ENCODE measurements at places on chromosomes 11 and 22.

DNA sequence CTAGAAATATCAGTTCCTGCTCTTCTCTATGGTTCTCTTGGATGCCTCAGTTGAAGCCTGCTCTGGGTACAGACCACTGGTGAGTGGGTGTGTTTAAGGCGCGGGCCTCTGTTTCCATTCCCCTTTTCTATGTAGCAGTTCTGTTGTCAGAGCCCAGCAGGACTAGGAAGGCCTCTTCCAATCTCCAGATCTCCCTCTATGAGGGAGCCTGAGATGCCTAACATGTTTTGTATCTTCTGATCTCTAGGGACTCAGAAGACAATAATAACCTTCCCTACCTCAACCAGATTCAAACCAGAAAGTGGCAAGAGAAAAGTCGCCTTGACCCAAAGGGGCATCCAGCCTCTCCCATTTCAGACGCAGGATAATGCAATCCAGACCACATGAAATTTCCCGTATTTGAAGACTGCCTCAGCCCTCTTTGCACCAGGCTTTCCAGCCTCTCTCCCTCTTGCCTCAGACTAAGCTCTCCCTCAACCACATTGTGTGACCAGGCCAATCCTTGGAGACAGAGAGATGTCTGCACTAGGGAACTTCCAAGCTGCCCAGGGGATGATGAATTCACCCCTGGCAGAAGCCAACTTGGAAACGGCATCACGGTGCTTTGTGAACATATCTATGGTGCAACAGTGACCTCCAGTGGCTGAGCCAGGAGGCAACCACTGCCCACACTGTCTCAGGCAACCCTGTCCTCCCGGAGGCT, 150.1 kb upstream of the UBASH3B start:
- peak; percentile 68 for DNase-seq

- DNase-seq: no peak
These were observed 25.5 kb upstream of the EHF start for GRCh38 chr11:34595391-34595790.

GRCh38 chr11:106879832-106880546, 138.3 kb downstream of the GUCY1A2 start:
- no peak for DNase-seq

DNA sequence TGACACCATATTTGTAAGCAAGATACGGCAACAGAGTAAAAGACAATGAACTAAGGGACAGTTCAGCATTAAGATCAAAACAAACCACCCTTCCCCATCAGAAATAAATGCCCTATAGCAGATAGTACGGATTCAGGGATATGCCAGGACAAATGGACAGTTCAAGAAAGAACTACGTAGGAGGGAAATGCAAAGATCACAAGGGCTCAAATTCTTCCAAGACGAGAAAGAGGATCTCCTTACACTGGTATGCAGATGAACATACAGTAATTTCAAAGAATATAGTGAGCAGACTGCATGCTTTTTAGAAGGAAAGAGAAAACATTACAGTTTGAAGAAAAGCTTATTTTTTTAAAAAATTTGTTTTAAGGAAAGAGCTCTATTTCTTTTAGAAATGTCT, 124.7 kb upstream of the APOA1 start:
- no peak for DNase-seq

- DNase-seq: no peak
These were observed 108.4 kb downstream of the SPON1 start for GRCh38 chr11:14070896-14071295.

DNA sequence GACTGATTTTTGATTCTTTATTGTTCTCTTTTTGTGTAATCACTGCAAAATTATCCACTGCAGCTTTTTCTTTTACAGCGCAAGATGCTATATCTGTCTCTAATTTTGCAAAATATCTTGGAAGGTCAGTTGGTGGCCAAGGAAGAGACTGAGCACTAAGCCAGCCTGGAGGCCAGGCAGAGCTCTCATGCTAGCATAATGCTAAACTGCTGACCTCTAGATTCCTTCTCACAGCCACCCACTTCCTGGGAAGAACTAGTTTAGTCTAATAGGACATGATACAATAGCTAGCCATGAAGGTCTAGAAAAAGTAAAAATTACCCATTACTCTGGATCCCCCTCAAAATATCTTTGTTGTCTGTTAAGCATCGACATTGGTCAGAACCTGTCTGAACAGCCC, 227.2 kb upstream of the ARHGAP20 start:
- no peak for DNase-seq

- no peak for DNase-seq
These were observed 12.2 kb upstream of the ANKK1 start for GRCh38 chr11:113375402-113375801.

- DNase-seq: no peak
These were observed 65.2 kb downstream of the MYH9 start for GRCh38 chr22:36322602-36322915.

DNA sequence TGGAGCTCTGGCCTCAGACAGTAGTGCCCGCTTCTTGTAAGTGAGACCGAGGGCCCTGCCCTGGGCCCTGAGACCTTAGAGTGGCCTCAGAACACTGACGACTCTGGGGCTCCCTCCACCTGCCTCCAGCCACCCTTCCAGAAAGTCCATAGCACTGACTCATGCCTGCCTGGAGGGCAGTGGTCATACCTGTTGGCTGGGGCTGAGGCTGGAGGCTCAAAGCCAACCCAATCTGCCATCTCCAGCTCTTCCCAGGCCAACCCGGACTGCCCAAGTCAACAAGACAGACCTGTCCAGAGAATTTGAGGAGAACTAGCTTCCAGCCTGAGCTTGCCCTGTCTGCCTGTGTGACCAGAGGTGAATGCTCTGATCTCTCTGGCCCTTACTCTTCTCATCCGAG, 66.9 kb upstream of the TTLL12 start:
- DNase-seq: no peak

GRCh38 chr11:69203381-69203780, 47.6 kb downstream of the SMIM38 start:
- DNase-seq: no peak

GRCh38 chr11:12287374-12288211, 89.8 kb upstream of the PARVA start:
- peak; percentile 70 for DNase-seq

GRCh38 chr22:37697538-37697835, 639 bp downstream of the TRIOBP start:
- DNase-seq: no peak

GRCh38 chr11:61505640-61506155, 2.9 kb upstream of the LRRC10B start:
- peak; percentile 43 for DNase-seq

- no peak for DNase-seq
These were observed 11.9 kb downstream of the IFT27 start for GRCh38 chr22:36764060-36764459.

DNA sequence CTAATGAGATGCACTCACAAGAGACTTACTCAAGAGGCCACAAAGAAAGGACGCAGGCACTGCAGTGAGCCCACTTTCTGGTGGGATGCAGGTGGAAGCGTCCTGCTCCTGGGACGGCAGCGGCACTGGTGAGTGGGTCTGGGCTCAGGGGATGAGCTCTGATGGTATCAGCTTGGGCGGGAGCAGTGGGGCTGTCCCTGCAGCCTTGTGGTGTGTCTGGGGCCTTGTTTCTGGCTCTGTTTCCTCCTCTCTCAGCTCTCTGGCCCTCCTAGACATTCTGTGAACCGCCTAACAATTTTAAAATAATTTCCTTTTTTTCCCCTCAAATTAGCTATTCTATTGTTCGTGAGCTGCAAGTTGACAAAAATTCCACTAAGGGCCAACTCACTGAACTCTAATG, 8.8 kb upstream of the ST14 start:
- no peak for DNase-seq

GRCh38 chr11:57205041-57205641, 23.4 kb downstream of the LRRC55 start:
- peak; percentile 5 for DNase-seq

DNA sequence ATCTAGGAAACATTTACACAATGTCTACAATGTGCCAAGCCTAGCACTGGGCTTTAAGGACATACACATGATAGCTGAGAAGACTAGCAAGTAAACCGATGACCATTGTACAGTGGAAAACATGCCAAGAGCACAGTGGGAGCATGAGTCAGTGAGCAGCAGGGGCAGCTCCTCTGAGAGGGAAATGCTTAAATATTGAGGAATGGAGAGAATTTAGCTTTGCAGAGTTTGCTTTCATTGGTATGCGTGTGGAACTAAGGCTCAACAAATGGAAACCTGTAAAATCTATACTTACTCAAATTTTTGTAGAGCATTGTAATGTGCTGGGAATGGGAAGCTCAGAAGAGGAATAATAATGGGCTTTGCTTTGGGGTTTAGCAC, 282.3 kb downstream of the ST3GAL4 start:
- no peak for DNase-seq

GRCh38 chr11:120383518-120384155, 47.4 kb downstream of the ARHGEF12 start:
- no peak for DNase-seq

- DNase-seq: no peak
These were observed 504.6 kb upstream of the B3GAT1 start for GRCh38 chr11:134916421-134917213.

- DNase-seq: no peak
These were observed 247.0 kb downstream of the TENM4 start for GRCh38 chr11:79193663-79194310.

- no peak for DNase-seq
These were observed 52.6 kb upstream of the LRRC32 start for GRCh38 chr11:76723142-76723541.

GRCh38 chr11:75907906-75908527, 93.0 kb downstream of the UVRAG start:
- DNase-seq: no peak

DNA sequence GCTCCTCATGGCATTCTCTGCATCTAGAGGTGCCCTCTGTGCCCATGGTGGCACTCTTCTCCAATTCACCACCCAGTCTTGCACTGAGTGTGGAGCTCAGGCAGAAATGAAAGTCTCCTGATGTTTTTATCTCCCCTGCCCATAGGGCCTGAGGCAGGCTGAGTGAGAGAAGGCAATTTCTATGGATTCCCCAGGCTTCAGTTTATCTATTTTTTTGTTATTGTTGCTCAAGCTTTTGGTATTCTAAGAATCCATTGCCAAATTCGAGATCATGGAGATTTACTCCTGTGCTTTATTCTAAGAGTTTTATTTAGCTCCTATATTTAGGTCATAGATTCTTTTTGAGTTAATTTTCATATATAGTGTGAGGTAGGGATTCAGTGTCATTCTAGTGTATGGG, 40.7 kb downstream of the TSPAN18 start:
- DNase-seq: no peak

All from SW480 (cell line).